ENCODE measurements at places on chromosomes 12 and 14.

DNA sequence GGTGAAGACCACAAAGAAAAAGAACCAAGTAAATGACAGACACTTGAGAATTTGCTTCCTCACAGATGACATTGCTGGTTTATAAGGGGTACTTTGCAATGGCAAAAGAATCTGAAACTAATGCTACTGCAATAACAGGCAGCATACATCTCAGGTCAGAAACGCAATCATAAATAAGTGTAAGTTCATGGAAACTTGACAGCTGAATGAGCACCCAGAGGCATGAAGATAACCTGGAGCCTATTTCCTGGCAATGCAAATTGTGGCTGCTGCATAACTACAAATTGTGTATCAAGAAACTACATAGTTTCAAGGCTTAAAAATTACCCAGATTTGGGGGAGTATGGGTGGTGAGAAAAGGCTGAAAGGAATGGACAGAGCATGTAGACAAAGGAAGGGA is 8.5 kb upstream of the MYO1A start:
- DNase-seq: no peak

GRCh38 chr12:113825705-113826104 is 140.4 kb downstream of the RBM19 start:
- no peak for DNase-seq

DNA sequence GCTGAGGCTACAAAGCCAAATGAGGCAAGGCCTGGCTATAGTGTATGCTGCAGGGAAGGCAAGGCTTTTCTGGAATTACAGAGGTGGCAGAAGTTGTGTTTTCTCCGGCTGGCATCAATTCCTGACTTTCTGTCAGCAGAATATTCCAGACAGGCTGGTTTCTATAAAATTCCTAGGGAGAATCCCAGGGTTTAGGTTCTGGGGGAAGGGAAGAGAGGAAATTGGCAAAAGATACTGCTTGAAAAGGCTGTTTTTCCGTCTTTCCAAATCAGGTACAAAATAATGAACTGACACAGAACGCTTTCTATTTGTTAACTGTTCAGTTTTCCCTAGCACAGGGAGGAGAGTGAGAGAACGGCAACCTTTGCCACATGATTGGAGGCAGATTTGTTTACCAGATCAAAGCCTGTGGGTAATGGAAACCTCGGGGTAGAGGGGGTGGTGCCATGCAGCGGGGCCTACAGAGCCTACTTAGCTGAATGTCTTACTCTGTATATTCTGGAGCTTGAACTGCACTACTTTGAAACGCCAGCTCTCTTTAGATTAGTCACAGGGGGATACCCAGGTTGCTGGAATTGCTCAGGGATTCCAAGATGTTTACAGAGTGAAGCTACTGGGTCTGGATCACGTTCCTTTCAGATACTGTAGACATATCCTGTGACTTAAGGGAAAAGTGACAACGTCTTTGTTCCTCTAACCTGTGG is 65.8 kb upstream of the DACT1 start:
- no peak for DNase-seq

DNA sequence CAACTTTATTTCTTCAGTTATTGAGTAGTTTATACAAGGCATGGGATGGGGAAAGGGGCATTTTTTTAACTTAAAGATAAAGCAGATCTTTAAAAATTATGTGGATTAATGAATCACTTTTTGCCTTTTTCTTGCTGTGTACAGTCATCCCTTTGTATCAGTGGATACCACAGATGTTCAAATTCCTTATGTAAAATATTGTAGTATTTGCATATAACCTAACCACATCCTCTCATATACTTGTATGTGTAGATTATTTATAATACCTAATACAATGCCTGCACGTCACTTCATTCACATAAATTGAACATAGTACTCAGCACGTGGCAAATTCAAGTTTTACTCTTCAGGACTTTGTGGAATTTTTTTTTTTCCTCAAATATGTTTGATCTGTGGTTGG is 66.5 kb upstream of the MON2 start:
- no peak for DNase-seq

DNA sequence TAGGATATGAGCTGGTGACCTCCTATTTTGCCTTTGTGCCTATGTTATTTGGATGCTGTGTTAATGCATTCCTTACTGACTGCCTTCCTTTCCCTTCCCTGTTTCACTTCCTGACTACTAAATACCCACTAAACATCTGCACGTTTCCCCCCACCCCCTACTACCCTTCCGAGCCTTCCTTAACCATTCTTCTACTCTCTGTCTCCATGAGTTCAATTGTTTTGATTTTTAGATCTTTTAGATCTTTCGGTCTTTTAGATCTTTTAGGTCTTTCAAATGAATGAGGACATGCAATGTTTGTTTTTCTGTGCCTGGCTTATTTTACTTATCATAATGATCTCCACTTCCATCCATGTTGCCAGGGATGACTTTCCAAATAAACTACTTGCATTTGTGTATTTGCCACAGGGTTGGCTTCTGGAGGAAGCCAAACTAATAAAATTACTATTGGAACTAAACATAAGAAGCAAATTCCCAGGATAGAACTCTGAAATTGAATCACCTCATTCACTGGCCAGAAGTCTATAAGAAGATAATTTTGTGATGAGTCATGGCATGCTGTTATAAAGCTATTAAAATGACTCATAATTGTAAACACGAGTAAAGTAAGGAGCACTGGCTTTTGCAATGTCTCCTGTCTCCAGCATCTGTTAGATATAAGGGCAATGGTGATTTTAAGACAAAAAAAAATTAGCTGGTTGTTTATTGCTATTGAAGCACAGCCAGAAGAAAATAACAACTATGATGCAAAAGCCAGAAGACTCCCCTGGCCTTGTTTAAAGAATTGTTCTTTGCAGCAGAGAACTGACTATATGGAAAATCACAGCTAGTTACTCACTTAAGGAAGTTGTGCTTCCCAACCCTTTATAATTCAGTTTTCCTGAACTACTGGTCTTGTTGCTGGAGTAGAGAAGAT is 586.3 kb downstream of the LRFN5 start:
- no peak for DNase-seq

DNA sequence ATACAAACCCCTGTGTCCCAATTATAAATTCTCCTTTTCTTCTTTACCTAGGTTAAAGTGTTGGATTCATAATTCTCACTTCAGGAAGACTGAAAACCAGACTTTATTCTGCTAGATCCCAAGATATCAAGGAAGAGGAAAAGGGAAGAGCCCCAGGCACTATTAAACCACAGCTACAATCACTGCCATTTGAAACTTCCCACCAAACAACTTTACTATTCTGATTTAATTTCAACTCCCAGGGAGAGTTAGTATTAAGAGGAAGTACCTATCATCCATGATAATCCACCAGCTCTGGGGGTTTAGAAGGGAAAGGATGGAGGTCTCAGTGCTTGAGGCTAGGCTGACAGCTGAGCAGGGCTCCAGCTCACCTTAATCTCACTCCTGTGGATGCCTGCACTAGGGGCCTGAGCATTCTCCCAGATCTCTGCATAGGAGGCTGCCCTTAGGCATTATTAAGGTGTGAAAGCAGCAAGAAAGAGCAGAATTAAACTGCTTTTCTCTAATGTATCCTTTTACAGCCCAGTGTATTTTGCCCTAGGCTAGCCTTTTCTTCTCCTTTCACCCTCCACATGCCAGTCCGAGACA is 52.9 kb downstream of the MYF5 start:
- DNase-seq: no peak

- no peak for DNase-seq
These were observed 320.5 kb downstream of the VRK1 start for GRCh38 chr14:97117693-97118092.

GRCh38 chr12:86261142-86261541 is 5.0 kb upstream of the MGAT4C start:
- no peak for DNase-seq

DNA sequence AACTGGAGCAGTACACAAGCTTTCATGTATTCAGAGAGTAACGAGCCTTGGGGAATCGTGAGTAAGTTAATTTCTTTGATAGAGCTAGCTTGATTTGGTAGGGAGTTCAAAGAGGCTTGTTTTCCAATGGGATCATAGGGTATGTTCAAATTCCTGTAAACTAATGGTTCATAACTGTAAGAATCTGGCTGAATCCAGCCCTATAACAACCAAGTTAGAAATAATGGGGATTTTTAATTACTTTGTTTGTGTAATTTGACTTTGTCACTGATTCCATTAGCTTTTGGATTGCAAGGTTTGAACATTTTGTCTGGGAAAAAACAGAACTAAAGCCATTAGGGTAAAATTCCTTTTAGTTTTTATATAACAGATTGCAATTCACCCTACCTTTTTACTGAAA is 94.0 kb downstream of the WNK1 start:
- DNase-seq: no peak

DNA sequence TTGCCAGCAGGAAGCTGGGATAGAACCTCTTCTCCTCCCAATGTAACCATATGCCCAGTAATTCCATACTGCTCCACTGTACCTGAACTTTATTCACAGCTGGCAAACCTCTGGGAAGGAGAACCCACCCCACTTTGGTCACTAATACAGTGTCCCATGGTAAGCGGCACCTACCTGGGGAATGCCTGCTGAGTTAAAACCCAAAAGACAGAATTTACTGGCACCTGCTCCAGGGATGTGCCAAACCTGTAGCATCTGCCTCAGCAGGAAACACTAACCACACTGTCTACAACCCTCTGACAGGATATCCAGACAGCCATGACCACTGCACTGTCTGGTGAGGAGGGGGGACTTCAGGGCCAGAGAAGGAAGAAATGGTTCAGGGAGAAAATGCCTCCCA is 26.6 kb downstream of the DDX24 start:
- no peak for DNase-seq

DNA sequence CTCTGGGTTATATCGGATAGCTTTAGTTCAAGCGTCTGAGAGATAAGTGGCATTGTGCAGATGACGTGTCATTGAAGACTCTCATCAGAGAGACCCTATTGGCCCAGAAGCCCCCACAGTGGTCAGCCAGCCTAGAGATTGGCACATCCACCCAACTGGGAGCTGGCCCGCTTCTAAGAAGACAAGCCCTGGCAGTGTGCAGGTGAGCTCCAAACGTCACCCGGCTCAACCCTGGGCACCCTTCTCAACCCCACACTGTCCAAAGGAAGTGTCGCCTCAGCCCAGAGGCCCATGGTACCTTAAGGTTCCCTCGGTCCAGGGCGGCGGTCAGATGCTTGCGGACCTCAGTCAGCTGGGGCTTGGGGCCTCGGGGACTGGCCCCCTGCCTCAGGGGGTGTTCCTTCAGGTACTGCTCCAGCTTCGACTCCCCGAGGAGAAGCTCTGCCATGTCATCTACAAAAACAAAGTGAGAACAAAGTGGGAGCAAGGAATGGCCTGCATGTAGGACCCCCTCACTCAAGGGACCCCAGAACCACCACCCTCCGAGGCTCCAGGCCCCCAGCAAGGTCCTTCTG is 30.3 kb downstream of the TTC7B start:
- no peak for DNase-seq

GRCh38 chr14:28886940-28887339 is 120.4 kb downstream of the FOXG1 start:
- no peak for DNase-seq

DNA sequence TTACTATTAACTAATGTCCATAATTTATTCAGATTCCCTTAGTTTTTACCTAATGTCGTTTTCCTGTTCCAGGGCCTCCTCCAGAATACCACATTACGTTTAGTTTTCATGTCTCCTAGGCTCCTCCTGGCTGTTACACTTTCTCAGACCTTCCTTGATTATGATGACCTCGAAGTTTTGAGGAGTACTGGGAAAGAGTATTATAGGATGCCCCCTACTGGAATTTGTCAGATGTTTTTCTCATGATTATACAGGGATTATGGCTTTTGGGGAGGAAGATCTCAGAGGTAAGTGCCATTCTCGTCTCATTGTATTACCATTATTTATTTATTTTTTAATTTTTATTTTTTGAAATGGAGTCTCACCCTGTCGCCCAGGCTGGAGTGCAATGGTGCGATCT is 17.7 kb upstream of the C1S start:
- no peak for DNase-seq

GRCh38 chr14:104350463-104351185 is 212.2 kb downstream of the KIF26A start:
- peak; percentile 66 for DNase-seq

DNA sequence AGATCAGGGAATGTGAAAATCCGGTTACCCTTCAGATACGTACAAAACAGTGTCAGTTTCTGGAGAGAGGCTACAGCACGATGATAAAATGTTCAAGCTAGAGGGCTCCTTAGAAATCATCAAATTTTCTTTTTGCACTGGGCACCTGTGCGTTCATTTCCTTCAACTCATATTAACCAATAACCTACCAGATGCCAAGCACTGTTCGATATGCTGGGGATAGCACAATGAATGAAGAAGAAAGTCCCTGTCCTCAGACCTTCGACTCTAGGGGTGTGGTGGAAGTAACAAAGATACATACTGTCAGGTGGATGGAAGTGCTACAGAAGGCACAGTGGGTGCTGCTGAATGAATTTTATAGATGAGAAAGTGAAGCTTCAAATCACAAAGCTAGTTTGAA is 172.3 kb downstream of the FOXN3 start:
- no peak for DNase-seq

DNA sequence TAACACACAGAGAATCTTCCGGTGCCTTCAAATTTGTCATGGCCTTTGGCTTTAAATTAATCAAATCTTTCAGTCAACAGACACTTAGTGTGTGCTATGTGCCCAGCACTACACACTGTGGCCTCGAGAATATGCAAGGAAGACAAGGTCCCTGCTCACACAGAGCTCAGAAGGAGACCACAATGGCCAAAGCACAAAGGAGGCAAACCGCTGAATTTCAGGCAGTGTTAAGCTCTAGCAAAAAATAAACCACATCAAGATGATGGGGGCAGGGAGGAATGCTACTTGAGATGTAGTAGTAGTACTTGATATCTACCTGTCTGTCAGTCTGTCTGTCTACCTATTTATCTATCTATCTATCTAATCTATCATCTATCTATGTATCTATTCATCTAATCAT is 227.9 kb downstream of the TMEM132D start:
- DNase-seq: no peak

- DNase-seq: no peak
These were observed 138.7 kb downstream of the MED13L start for GRCh38 chr12:116138781-116139180.

DNA sequence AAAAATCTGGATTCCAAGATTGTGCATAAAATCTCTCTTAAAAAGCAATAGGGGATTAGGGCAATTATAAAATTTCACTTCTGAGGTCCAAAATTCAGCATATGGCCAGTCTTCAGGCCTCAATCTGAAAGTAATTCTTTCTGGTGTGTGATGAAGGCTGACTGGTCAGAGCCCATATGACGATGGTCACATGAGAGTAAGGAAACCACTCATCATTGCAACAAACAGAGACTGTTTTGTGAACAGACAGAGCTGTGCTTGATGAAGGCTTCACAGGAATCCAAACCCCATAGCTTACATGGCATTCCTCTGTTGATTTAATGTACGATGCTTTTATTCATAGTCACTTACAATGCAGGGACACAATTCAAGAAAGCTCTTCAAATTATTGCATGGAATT is 238.1 kb downstream of the APAF1 start:
- DNase-seq: no peak

- DNase-seq: peak; percentile 13
These were observed 17.4 kb downstream of the FOXN3 start for GRCh38 chr14:89399594-89400068.
